ENCODE measurements at places on chromosomes 6 and 20.
A peak's percentile ranks its signal among the peaks of the same experiment; 100 is the strongest.

DNA sequence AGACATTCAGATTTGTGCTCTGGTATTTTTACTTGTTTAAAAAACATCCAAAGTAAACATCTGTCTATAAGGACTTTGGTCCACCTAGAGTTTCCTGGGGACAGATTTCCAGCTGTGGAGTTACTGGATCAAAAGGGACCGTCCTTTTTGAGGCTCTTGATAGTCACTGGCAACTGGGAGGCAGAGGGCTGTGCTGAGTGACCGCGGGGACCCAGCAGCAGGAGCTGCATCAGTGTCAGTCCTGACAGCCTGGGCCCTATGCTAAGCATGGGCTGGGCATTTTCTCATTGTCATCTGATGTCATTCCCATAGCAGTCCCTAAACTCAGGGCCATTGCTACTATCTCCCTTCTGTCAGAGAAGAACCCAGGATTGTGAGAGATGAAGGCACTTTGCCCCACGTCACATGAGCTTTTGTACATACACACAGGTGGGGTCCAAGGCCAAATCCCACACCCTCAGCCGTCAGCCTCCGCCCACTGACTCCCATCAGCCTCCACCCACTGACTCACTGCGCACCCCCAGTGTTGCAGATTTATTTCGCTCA, 293.8 kb downstream of the TAF4 start:
- DNase-seq, result no peak

- peak; percentile 2 for DNase-seq
Observed at GRCh38 chr6:45880159-45880558, 135.5 kb downstream of the CLIC5 start.

GRCh38 chr6:82909551-82909950, 156.1 kb downstream of the UBE3D start:
- no peak for DNase-seq

- peak; percentile 31 for DNase-seq
Observed at GRCh38 chr6:153038378-153039057, 36.0 kb upstream of the MTRF1L start.

GRCh38 chr6:141398949-141399348, 733.8 kb upstream of the GJE1 start:
- DNase-seq, result no peak

DNA sequence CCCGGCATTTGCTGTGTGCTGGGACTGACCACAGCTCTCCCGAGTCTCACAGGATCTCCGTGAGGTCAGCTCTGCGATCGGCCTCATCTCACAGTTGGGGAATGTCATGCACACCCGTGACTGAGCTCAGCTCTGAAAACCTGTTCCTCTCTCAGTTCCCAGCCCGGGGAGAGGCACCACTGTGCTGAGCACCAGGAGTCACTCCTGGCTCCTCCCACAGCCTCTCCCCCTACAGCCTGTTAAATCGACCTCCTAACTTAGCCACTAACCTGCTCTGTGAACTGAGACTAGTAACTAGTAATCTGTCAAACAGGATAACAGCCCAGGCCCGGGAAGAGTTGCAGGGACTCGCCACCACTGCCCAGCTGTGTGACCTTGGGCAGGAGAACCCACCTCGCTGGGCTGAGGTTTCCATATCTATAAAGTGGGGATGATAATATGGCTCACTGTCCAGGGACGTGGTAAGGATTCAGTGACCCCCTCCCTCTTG, 20.1 kb upstream of the NOL4L start:
- DNase-seq, result no peak

DNA sequence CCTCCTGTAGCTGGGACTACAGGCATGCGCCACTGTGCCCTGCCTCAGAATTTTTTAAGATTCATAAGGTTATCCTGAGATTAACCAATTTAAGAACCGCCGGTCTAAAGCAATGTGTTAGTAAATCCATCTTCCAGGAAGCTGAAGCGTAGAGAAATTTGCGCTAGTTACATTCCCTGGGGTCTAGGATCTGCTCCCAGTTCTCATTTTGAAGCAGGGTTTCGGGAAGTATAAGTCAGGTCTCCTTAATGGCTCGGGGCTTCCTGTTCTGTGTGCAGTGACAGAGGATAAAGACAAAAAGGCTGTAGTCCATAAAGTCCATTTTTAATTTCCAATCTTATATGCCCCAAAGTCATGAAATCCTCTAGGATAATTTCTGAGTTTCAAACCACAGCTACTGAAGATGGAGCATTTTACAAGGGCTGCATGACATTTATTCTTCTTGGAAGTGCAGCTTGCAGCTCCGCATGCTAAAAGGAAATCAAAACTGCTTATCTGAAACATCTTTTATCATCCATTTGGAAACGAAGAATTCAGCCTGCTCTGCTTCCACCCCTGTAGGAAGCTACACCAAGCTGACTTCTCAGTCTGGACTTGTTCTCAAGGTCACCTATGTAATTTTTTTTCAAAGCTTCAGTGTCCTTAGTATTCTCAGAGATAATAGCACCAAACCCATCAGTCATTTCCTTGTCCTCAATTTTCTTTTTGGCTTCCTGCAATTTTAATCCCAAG, 326.1 kb downstream of the PRL start:
- DNase-seq, result no peak
